ENCODE measurements at places on chromosomes 11 and 22.

DNA sequence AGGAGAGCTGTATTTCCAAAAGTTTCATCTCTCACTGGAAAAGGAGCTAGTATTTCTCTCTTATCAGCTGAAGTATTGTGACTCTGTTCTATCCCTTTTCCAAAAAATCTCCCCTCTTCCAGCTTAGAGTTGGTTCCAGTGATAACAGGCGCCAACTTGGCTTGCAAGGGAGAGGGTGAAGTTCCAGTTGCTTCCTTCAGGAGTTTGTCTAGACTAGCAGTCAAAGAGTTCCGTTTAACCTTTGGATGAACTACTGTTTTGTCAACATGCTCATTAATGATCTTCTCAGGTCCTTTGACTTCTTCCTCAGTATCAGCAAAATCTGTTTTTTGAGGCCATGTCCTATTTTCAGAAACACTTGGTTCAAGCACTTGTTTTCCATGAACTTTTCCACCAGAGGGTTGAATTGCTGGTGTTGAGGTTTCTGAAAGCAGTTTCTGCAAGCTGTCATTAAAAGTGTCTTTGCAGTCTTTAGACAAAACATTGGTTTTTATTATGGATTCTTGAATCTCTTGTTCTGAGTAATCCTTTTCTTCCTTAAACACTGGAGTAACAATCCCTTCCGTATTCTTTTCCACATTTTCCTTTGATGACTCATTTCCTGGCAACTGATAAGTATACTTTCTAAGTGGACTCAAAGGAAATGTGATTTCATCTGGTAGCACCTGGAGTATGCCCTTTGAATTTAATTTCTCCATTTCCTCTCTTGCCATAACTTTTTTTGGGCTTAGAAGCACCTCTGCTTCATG lies 39.7 kb upstream of the CCDC89 start:
- DNase-seq: peak; percentile 80

DNA sequence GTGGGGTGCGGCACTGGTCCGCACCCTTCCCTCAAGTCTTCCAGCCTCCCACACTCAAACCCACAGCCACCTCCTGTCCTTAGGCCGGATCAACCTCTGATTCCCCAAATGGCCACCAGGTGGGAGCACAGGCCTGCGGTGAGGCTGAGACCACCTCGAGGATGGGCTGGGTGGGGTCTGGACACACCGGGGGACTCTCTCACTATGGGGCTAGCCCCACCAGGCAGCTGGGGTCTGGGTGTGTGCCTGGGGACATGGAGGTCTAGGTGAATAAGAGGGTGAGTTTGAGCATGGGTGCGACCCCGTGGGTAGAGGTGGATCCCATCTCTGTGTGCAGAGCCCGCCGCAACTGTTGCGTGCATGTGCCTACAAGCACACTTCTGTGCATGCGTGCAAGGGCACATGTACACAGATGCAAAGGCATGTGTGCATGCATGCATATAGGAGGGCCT lies 32.6 kb downstream of the MYO18B start:
- peak; percentile 8 for DNase-seq

DNA sequence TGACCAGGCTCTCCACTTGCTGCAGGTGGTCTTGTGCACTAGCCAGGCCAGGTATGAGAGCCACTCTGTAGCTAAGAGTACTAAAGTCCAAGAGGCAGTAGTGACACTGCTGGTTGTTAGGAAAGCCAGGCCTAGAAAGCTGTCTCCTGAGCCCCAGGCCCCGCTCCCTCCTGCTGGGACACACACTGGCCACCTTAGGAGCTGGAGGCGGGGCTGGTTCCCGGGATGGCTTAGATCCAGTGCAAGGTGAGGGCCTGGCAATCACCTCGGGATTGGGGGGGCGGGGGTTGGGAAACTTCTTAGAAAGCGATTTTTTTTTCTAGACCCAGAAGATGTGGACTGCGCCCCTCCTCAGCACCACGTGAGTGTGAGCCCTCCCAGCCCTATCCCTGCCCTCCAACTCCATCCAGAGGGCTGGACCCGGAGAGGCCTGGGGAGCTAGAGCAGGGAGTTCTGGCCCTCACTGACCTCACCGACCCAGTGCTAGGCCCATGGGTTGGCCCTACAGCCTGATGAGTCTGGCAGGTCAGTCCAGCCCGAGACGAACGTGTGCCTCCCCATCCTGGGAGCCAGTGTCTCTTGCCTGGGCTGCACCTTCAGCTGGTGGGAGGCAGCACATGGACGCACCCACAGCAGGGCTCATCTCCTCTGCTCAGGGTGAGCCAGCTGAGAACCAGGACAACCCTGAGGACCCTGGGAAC lies 18.1 kb downstream of the SLC37A2 start:
- no peak for DNase-seq

GRCh38 chr11:64718780-64719124 lies 4.2 kb downstream of the NRXN2 start:
- no peak for DNase-seq

- no peak for DNase-seq
These were observed 35.4 kb downstream of the RSPH14 start for GRCh38 chr22:23106344-23106743.

DNA sequence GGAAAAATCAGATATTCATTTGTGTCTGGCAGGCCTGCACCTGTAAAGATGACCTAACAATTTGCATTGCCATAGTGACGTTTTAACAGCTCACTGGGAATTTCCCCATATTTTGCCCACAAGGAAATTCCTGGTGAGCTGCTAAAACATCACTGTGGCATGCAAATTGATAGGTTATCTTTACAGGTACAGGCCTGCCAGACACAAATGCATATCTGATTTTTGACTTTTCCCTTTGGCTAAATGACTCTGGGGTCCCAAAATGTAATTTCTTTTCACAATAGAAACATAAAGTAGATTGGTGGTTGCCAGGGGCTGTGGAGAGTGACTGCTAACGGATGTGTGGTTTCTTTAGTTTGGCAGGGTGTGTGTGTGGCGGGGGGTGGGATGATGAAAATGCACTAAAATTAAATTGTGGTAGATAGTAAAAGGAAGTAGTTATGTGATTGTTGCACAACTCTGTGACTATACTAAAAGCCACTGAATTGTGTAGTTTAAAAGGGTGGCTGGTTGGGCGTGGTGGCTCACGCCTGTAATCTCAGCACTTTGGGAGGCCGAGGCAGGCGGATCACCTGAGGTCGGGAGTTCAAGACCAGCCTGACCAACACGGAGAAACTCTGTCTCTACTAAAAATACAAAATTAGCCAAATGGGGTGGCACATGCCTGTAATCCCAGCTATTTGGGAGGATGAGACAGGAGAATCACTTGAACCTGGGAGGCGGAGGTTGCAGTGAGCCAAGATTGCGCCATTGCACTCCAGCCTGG lies 18.5 kb upstream of the FEZ1 start:
- DNase-seq: no peak

- DNase-seq: no peak
These were observed 581.7 kb upstream of the B3GAT1 start for GRCh38 chr11:134993691-134994243.

GRCh38 chr11:45906096-45906682 lies 882 bp downstream of the FREY1 start:
- DNase-seq: no peak

GRCh38 chr11:28049338-28050216 lies 58.4 kb downstream of the KIF18A start:
- no peak for DNase-seq

DNA sequence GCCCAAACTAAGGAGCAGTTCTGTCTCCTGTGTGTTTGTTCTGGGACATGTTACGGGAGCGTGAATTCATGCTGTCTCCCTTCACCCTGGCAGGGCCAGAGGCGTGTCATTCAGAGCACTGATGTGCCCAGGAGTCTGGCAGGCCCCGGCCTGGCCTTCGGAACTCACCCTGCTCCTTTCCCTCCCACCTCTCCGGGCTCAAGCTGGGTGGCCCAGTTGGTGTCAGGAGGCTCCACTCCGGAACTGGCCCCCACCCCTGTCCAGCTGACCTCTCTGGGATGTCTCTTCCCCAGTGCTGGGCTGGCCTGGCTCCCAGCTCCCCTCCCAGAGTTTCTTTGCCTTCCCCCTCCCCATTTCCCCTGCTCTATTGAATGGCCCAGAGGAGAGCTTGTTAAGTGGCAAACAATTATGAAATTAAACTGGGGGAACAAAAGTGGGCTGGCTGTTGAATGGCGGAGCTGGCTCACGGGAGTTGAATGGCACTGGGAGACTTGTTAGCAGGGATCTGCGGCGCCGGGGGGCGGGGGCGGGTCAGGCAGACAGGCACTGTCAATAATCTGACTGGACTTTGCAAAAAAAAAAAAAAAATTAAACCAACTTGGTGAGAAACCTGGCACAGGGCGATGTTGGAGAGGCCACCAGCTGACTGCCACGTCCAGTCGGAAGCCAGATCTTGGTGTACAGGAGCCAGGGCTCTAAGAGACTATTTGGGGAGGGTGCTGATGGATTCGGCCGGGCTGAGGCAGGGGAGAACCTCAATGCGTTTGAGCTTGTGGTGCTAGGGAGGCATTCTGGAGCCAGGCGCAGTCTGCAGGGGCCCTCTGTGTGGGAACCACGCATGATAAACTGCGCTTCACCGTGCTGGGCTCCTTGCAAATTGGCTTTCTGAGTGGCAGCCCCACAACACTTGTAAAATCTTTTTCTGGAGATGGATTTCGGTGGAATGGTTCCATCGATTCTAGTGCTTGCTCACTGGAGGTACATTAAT lies 1.3 kb downstream of the MPPED1 start:
- no peak for DNase-seq

- DNase-seq: no peak
These were observed 100.3 kb downstream of the INSC start for GRCh38 chr11:15215005-15215404.

- no peak for DNase-seq
These were observed 3.8 kb upstream of the OR10D3 start for GRCh38 chr11:124179310-124179709.

DNA sequence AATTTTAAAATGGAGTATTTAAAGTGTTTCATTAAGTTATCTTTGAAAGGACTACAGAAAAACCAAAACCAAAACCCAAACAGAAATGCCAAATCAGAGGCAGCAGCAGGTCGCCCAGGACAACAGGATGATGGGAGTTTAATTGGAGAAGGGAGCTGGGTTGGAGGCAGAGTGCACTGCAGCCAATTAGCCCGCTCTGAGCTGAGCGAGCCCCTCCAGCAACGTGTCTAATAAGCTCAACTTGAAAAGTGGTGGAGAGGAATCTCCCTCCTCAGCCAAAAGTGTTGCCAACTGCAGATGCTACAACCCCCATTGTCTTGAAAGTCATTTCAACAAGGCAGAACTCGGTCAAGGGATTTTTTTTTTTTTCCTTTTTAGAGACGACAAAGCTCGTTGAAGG lies 323.9 kb downstream of the CADM1 start:
- DNase-seq: no peak

GRCh38 chr22:39665229-39665628 lies 94.7 kb downstream of the CACNA1I start:
- no peak for DNase-seq
